D341Med (cell line): ENCODE measurements at places on chromosomes 1 and 21.

DNA sequence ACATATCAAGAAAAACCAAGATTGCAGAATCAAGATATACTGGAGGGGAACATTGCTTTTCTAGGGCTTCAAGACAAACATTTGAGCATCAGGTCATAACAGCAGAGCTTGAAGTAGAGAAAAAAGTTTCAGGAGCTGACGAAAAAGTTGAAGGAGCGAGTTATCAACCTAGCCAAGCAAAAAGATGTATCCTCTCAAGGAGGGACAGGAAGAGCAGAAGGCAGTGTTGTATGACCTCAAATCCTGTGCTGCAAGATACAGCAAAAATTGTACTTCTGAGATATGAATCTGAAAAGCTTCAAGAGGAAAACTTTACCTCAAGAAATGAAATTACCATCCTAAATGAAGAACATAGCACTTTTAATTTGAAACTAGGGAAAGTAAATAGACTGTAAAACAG lies 153.1 kb downstream of the AK5 start:
- no peak for DNase-seq

- no peak for DNase-seq
Observed at GRCh38 chr1:10814312-10814711, 17.9 kb upstream of the CASZ1 start.

GRCh38 chr1:67652800-67653199 lies 32.2 kb upstream of the GADD45A start:
- no peak for DNase-seq

DNA sequence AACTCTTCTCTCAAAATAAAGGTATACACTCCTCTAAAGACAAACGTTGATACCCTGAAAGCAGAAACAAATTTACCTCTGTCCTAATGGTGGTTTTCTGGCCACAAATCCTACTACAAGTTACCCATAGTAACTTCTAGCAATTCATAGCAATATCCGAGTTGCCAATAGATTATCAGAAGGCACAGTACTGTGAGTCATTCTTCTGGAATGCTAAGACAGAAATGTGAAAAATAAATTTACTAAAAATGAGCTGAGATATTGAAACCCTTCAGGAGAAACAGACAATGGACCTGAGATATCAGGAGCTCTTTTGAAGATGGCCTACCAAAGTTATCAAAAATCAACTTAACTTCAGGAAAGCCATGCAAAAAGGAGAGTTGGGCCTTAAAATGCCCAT lies 715.0 kb upstream of the ADAMTS5 start:
- no peak for DNase-seq

DNA sequence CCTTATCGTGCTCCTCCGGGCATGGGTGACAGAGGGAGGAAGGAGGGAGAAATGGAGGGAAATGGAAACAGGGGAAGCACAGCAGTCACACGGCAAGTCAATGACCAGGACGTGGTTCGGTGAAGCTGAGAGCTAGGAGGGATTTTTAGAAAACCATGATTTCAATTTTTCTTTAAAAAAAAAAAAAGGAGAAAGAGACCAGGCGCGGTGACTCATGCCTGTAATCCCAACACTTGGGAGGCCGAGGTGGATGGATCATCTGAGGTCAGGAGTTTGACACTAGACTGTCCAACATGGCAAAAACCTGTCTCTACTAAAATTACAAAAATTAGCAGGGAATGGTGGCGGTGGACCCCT lies 776 bp upstream of the TNFRSF9 start:
- DNase-seq: no peak

- peak; percentile 52 for DNase-seq
Observed at GRCh38 chr1:16215882-16216753, 3.7 kb upstream of the ARHGEF19 start.

- no peak for DNase-seq
Observed at GRCh38 chr1:100760511-100760910, 41.0 kb downstream of the VCAM1 start.

- DNase-seq: peak; percentile 36
Observed at GRCh38 chr1:210143465-210144062, 89.0 kb upstream of the SERTAD4 start.
